ENCODE measurements at places on chromosomes 16 and 17.

- DNase-seq = no peak
Observed at GRCh38 chr17:50266384-50267073, 7.7 kb upstream of the TMEM92 start.

- no peak for DNase-seq
Observed at GRCh38 chr17:82052638-82053059, 951 bp downstream of the GPS1 start.

DNA sequence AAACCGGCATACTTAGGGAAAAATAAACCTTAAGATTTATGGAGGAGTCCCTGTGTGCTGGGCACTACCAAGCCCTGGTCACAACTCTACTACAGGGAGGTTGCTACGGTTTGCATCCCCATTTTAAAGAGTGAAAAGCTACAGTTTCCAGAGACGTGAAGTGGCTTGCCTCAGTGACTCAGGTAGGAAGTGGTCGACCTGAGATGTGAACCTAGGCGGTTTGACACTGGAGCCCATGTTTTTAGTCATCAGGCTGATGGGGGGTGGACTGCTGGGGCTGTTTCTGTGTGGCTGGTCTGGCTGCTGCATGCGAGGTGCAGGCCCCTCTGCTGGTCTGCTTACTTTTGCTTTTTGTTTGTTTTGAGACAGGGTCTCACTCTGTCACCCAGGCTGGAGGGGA, 6.6 kb downstream of the COX6A2 start:
- no peak for DNase-seq

GRCh38 chr16:28112908-28113307, 49.4 kb upstream of the GSG1L start:
- DNase-seq = no peak

DNA sequence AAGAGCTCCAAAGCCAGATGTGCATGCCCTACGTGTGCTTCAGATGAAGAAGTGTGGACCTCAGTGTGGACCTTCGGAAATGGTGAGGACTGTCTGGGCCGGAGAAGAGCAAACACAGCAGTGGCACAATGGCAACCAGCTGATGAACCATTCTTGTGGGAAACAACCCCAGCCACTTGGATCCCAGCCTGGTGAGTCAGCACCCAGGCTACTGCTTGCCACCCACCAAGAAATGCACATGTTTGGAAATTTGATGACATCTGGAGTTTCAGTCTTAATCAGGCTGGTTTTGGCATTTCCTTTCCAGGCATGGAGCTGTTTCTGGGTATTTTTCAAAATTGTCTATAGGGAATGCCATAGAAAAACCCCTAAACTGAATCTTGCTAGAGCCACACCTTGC, 42.7 kb downstream of the DYNLRB2 start:
- no peak for DNase-seq

DNA sequence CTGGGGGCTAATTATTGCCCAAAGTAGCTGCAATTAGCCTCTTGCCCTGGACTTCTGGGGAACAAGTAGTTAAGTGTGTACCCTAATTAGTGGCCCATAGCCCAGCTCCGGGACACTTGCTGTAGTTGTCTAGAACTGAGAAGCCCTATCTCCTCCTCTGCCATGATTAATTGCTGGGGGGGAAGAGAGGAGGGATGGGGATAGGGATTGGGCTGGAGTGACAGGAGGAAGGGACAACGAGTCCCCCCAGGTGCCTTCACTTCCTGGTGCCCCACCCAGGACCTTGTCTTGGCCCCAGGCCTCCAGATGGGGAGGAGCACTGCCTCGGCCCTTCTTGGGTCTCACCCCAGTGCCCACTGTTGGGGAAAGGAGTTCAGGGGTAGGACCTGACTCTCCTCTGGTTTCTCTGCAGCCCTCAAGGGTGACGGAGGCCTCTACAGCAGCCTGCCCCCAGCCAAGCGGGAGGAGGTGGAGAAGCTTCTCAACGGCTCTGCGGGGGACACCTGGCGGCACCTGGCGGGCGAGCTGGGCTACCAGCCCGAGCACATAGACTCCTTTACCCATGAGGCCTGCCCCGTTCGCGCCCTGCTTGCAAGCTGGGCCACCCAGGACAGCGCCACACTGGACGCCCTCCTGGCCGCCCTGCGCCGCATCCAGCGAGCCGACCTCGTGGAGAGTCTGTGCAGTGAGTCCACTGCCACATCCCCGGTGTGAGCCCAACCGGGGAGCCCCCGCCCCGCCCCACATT, 17.4 kb downstream of the NGFR start:
- DNase-seq = no peak

DNA sequence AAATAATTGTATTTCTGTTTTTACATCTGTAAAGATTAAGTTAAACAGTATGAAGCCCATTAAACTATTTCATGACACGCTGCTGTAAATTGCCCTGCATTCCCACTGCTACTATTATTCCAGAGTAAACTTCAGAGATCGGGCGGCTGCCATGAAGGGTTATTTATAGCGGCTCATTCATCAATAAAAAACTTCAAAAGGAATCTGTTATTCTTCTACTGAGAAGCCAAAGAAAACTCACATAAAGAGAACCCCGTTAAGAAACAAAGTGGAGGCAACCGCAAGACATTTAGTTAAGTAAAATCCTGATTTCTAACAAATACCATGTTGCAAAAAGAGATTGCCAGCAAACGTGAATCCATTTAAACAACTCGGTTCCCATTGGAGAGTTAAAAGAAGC, 16.4 kb downstream of the FOXL1 start:
- DNase-seq = no peak

GRCh38 chr17:75240394-75241142, 20.8 kb downstream of the GGA3 start:
- DNase-seq = no peak

DNA sequence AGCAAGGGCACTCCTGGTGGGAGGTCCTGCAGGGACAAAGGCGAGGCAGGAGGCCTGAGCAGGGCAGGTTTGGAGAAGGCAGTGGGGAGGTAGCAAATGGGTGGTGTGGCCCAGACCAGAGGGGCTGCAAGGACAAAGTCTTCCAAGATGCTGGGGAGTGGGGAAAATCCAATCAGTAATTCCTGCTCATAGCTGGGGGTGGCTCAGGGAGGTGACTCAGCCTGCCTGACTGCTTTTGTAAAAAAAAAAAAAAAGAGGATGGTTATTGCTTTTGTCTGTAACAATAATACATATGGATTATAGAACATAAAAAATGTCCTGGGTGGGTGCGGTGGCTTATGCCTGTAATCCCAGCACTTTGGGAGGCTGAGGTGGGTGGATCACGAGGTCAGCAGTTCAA, 5.2 kb downstream of the IL34 start:
- DNase-seq = no peak

DNA sequence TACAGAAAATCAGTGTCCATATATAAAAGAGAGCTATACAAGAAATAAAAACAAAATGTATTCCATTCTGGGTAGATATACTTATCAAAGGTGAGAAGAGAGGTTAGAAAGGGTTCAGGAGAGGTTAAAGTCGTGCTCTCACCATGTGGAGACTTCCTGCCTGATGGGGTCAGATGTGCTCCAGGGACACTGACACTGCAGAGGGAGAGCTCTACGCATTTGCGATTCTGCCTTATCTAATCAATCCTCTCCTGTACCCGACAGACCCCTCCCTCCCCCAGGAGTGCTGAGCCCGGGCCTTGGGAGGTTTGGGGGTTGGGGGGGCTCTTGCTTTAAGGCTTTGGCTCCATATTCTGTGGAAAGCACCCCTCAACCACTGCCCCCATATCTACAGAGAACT, 16.6 kb upstream of the SLC5A11 start:
- DNase-seq = no peak

DNA sequence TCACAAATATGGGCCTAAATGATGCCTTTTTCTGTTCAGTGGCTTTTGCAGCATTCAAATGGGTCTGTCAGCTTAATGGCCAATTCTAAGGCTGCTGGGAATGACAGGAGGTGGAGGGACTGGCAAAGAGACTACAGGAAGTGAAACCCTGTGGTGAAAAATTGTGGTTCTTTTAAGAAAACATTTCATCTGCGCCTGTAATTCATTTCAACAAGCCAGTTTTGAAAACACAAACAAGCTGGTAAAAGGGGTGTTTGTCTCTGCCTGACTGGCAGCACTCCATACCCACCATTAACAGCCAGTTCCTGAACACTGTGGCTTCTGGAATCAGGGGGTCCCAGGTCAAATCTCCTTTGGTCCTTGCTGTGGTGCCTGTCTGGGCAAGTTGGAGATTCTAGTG, 3.6 kb upstream of the KDM8 start:
- DNase-seq = no peak

GRCh38 chr17:57276621-57277020, 20.3 kb downstream of the MSI2 start:
- DNase-seq = no peak

- no peak for DNase-seq
Observed at GRCh38 chr17:75774471-75774990, 9.5 kb upstream of the GALK1 start.

DNA sequence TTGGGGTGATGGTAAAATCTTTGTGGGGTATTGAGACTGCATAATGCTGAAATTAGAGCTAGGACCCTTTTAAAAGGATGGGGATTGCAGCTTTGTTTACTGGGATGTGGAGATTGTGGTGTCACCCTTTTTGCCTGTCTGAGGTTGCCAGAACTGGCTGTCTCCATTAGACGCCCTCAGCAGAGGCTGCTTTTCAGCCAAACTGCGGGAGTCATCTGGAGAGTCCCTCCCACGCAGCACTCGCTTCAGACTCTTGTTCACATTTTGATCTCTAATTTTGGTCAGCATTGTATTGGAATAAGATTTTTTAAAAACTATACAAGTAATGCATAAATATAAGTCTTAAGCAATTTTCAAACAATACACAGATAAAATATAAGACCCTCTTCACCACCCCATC, 27.9 kb upstream of the JPT2 start:
- no peak for DNase-seq

GRCh38 chr17:50015146-50015545, 20.1 kb upstream of the DLX3 start:
- DNase-seq = no peak

DNA sequence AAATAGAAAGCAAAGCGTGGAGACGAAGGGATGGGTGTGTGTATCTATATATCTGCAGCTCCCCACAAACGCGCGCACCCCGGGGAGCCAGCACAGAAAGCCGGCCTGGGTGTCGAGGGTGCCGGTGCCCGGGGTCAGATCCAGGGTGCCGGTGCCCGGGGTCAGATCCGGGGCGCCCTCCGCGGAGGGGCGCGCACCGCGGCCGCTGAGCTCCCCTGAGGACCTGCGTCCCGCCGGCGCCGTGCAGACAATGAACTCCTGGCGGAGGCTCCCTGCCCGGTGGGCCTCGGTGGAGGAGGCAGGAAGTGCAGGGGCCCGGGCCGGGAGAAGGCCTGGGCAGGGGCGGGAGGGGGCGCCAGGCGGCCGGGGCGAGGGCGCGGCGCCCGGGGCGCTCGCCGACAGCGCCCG, 1.1 kb downstream of the ZNF423 start:
- no peak for DNase-seq

GRCh38 chr17:50328363-50329325, 17.3 kb upstream of the XYLT2 start:
- DNase-seq = no peak

- DNase-seq = peak; percentile 21
Observed at GRCh38 chr17:37605813-37606505, 3.3 kb downstream of the SYNRG start.

GRCh38 chr16:3879258-3879886, 1.1 kb downstream of the CREBBP start:
- DNase-seq = no peak

DNA sequence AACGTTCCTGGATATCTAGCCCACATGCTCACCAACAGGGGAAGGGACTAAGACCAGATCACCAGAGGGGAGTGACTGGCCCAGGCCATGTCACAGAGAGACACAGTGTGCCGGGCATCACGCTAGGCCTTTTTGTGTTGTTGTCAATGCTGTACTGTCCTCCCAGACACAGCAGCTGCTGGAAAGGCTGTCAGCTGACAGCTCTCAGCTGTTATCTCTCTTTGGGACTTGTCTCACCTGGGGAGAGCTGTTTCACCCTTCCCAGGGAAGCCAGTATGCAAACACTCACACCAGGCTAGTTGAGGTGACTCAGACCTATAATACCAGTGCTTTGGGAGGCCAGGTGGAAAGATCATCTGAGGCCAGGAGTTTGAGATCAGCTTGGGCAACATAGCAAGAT, 19.4 kb downstream of the UNC45B start:
- no peak for DNase-seq

- DNase-seq = no peak
Observed at GRCh38 chr16:72064361-72064894, 1.4 kb downstream of the HPR start.

- no peak for DNase-seq
Observed at GRCh38 chr16:81447383-81448101, 2.9 kb downstream of the CMIP start.
